ENCODE measurements at places on chromosomes 12 and 14.

DNA sequence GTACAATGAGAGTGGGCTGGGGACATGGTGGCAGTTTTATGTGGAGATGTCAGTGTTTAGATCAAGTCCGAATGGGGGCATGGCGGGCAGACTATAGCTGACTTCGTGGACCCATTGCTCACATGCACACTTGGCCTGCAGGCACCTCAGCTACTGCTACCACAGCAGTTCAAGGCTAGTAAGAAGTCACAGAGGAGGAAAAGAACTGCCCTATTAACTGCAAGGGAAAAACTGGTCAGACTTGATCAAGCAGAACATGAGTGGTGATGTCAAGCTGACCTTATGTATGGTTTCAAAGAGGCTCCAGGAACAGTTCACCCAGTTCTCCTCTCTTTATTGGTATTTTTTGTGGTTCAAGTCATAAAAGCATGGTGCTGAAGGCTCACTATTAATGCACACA lies 30.2 kb upstream of the FRS2 start:
- no peak for DNase-seq

GRCh38 chr14:93003945-93004698 lies 81.2 kb downstream of the CHGA start:
- DNase-seq = no peak

GRCh38 chr12:53854701-53855316 lies 83.8 kb upstream of the HOXC13 start:
- DNase-seq = no peak

- DNase-seq = no peak
These were observed 145.8 kb downstream of the KIF26A start for GRCh38 chr14:104284107-104284592.

DNA sequence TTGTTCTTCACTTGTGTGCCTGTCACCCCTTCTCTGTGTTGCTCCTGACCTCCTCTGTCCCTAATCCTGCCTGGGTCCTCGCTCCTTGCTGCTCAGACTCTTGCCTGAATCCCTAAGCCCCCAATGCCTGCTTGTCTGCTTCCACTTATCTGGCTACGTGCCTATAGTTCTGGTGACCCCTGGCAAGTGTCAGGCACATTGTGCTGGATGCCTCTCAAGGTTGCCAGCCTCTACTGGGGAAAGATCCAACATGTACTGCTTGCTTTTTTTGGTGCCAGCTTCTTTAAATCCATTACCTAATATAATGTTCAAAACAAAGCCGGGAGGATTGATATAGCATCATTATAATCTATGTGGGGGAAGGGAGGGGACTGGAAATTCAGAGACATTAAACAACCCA lies 448.0 kb upstream of the CCDC196 start:
- no peak for DNase-seq

DNA sequence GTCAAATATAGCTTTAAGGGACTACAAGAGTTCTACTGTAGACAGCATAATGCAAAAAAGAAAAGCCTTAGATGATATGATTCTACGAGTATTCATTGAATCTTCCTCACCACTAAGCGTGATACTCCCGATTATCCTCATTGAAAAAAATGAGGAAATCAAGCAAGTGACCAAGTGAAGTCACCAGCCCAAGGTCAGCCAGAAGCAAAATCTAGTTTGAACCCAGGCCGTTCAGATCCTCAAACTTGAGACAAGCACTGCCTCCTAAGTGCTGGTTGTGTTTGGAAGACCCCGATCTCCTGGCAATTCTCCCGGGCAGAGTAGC lies 845 bp downstream of the GIT2 start:
- DNase-seq = no peak

DNA sequence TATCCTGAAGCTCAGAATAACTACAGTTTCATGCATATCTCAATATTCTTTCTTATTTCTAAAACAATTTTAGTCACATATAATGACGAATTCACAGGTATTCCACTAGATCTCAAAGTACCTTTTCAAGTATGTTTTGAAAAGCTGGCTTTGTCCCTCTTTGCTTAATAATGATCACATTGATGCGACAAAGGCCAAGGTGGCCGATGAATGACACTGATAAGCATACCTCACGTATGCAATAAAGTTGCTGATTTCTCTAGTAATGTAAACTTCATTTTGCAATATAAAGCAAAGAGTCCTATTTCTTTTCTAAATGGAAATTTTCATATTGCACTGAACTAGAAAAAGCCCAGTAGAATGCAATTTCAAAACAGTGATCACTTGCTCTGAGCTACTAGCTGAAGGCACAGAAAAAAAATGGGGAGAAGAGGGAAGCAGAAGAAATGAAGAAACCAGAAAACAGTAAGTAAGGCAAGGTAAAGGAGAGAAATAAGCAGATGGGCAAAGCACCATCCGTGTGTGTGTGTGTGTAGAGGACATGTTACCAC lies 29.3 kb downstream of the FGD6 start:
- DNase-seq = no peak

DNA sequence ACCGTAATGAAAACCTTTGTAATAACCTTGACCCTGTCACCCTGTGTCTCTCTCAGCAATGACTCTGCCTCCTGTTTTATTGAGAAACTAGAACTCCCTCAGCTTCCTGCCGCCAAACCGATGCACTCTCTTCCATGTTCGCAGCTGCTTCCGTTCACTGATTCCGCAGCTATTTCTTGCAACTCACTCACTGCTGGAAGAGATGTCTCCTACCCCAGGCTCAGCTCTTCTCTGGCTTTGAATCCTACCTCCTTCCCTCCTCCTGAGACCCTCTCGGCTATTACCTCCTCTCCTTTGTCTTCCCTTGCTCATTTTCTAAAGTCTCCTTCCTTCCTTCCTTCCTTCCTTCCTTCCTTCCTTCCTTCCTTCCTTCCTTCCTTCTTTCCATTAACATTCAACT lies 71.0 kb downstream of the ESRRB start:
- DNase-seq = no peak

DNA sequence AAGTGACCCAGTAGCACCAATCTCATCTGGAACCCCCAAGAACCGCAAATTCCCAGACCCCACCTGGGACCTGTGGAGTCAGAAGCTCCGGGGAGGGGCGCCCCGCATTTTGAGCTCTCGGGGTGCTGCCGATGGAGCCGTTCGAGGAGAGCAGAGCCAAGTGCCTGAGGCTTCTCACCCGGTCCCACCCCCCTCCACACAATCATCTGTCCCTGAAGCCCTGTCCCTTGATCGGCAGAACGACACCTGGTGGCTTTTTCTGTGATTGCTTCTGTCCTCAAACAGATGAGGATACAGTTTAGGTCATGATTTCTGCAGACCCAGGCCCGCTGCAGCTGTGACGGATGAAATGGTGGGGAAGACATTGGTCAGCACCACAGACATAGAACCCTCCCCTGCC lies 74.7 kb downstream of the NOC4L start:
- DNase-seq = peak; percentile 44

- DNase-seq = no peak
These were observed 14.2 kb downstream of the HIP1R start for GRCh38 chr12:122849352-122850047.

DNA sequence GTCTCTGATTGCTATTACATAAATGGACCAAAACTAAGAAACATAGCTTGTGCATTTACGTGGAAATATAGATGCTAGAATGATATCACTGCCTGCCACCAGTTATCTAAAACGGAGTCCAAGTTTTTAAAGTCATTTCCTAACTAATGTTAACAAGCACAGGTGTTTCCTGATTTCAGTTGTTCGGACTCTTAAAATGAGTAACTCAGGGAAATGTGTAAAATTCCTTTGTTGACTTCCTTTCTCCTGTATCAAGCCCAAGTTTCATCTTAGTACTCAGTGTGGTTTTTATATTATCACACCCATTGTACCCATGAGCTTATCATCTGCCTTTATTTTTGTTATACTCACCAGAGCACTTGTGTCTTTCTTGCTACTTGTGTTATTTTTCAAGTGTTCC lies 13.2 kb upstream of the PRKCH start:
- no peak for DNase-seq

DNA sequence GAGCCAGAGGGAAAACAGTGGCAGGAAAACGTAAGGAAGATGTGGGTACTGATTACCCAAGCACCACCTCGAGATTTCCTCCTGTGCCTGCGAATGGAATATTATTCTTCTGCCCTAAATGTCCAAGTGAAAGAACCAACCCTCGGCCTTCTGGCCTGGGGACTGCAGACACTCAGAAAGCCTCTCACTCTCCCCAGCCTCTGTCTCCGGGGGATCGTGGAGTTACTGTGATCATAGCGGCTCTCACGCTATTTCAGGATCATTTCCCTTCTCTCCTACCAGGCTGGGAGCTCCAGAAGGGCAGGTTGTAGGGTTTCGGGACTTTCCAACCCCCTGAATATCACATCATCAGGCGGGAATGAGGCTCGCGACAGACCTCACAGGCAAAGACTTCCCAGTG lies 68.9 kb downstream of the KDM2B start:
- no peak for DNase-seq

- DNase-seq = no peak
These were observed 109.9 kb downstream of the NAV3 start for GRCh38 chr12:77940567-77940966.

GRCh38 chr14:75597149-75597548 lies 18.7 kb downstream of the FLVCR2 start:
- no peak for DNase-seq

- DNase-seq = no peak
These were observed 831.1 kb downstream of the LRFN5 start for GRCh38 chr14:42437809-42438208.

GRCh38 chr12:25975179-25975578 lies 16.7 kb downstream of the RASSF8 start:
- DNase-seq = no peak

- DNase-seq = no peak
These were observed 32.6 kb downstream of the NUAK1 start for GRCh38 chr12:106106061-106106566.

DNA sequence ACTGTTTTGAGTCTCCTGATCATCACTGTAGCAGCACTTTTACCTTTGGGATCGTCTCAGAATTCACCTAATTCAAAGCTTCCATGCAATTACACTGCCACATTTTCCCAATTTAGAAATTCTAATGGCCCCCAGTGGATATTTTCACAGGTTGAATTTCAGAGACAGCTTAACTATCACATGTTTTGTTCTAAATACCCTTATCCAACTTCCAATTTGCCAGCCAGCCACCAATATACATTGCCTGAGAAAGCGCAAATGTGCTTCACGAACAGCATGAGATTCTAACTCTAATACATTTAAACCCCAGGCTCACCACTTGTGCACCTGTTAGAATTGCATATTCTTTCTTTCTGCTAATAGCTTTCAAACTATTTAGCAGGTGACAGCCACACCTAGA lies 1160.9 kb upstream of the TMEM132C start:
- DNase-seq = no peak

GRCh38 chr12:95922231-95922630 lies 20.2 kb downstream of the CCDC38 start:
- no peak for DNase-seq

GRCh38 chr14:95328729-95329503 lies 9.2 kb upstream of the CLMN start:
- DNase-seq = no peak

All from activated CD4-positive, alpha-beta T cell treated with anti-CD3 and anti-CD28 coated beads for 48 hours (primary cell).